Right renal cortex interstitium (tissue), 3 donors: ENCODE measurements at places on chromosomes 11 and 22.

GRCh38 chr11:60170566-60170965 lies 12.3 kb downstream of the MS4A6A start:
- no peak for DNase-seq

DNA sequence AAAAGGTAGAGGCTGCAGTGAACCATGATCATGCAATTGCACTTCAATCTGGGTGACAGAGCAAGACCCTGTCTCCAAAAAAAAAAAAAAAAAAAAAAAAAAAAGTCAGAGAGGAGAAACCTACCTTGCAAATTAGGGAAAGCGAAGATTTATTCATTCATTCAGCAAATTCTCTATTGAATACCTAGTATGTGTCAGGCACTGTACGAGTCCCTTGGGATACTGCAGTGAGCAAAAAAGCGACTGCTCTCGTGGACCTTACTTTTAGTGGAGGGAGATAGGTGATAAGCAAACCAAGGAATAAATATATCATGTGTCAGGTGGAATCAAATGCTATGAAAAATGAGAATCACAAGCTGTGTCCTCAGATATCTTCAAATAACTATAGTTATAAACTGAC lies 101.3 kb downstream of the STIM1 start:
- no peak for DNase-seq

- no peak for DNase-seq
These were observed 73.0 kb upstream of the PHF21B start for GRCh38 chr22:45082795-45083194.

- no peak for DNase-seq
These were observed 21.4 kb upstream of the AMOTL1 start for GRCh38 chr11:94746721-94747120.

- no peak for DNase-seq
These were observed 4.9 kb downstream of the HIPK3 start for GRCh38 chr11:33262011-33262645.

- DNase-seq: no peak
These were observed 26.7 kb upstream of the TOLLIP start for GRCh38 chr11:1335811-1336761.

GRCh38 chr11:72579816-72580641 lies 94.2 kb downstream of the PDE2A start:
- no peak for DNase-seq

DNA sequence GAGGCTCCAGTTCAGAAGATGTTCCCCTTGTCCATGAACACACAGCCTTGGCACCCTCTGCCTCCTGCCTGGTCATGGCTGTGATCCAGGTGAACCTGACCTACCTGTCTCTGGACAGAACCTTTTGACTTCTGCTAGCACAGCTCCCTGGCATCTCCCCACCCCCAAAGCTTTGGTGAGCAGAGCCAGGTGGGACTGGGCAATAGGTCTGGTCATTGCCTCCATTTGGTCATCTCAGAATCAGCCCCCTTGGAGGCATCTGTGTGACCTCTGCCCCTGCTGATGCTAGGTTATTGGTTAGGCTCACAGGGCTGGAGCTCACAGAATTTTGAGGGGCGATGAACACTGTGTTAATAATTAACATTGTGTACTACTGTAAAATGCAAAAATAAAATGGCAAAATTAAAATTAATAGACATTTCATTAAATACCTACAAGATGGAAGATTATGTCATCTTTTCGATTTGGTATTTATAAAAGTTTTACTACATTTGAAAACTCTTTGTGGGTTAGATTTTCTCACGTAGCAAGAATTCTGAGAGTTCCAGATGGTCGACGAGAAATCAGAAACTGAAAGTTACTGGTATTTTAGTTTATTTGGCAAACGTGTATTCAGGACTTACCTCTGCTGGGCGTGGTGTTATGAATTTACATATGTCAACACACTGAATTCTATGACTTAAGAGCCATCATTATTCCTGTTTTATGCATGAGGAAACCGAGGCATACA lies 8.3 kb upstream of the KIAA0930 start:
- no peak for DNase-seq

- DNase-seq: no peak
These were observed 540.4 kb downstream of the BUD13 start for GRCh38 chr11:116232364-116232828.

DNA sequence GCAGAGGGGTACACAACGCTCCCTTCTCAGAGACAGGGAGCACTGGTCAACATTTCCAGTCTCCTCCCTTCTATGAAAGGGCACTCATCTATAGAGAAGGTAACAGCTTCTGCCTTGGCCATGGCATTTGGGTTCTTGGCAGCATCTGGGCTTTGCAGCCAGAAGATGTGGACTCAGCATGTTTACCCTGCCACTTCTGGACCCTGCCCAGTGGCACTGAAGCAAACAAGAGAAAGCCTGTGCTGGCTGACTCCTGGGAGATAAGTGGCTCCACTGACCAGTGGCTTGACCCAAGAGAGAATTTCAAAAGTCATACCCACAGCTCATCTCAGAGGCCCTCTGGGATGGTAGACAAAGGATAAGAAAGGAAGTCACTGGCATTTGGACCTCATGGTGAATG lies 8.0 kb downstream of the CSNK2A3 start:
- DNase-seq: no peak

DNA sequence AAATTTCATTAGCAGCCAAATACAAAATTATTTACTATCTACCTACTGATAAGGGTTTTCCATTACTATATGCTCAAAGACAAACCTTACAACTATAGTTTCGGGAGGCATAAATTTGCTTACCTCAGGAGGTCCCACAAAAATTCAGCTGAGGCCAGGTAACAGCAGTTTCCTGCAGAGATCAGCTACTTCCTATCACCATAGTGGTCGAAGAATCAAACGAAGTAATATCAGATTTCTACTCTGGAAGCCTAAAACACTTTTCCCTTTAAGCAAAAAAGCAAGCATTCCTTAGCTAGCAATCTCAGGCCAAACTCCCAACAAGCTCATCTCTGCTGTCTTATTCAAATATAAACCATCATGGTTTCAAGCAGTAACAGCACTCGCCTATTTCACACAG lies 3.1 kb downstream of the NAP1L4 start:
- DNase-seq: no peak

DNA sequence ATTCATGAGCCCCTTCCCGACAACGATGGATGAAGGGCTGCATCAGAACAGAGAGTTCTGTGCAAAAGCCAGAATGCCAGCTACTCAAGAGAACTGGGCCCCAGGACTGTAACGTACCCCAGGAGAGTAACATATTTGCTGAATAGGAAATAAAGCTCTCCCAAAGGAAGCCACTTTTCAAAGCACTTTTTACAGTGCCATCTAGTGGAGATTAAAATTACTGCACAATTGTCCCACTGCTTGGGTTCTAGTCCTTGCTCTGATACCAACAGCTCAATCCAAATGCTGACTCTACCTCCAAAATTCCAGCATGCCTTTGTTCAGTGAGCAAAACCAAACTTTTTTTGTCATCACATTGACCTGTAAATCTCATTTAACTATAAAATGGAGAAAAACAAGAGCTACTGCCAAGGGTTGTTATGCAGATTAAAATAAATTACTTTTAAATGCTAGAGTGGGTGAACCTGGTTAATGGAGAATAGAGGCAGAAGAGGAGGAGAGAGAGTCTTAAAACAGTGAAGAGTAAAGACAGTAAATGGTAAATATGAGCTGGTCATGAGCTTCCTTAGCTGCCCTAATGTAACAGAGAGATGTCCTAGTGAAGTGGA lies 87.6 kb upstream of the FSHB start:
- peak; percentile 10 for DNase-seq

DNA sequence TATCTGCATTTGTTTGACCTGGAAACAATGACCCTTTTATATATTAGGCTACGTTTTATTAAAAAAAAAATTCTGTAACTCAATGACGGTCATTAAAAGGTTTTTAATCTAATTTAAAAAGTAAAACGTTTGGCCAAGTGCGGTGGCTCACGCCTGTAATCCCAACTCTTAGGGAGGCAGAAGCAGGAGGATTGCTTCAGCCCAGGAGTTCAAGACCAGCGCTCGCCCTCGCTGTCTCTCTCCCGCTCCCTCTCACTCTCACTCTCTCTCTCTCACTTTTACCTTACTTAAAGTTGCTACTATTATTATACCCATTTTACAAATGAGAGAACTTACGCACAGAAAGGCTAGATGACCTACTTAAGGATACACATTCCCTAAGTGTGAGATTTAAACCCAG lies 814 bp upstream of the NARS2 start:
- DNase-seq: no peak

- no peak for DNase-seq
These were observed 2.9 kb upstream of the MGAT3 start for GRCh38 chr22:39453765-39454378.

DNA sequence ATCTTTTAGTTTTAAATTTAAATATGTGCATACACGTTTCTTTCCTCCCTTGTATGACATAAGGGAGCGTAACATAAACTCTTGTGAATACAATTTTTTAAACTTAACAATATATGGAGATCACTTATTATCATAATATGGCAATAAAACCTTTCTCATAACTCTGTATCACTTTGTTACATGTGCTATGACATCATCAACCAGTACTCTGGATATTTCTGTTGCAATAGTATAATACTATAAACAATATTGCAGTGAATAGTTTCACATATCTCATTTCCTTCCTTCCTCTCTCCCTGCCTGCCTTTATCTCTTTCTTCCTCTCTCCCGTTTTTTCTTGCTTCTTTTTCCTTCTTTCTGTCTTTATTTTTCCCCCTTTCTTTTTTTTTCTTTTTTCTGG lies 1278.0 kb upstream of the CNTN5 start:
- DNase-seq: no peak

DNA sequence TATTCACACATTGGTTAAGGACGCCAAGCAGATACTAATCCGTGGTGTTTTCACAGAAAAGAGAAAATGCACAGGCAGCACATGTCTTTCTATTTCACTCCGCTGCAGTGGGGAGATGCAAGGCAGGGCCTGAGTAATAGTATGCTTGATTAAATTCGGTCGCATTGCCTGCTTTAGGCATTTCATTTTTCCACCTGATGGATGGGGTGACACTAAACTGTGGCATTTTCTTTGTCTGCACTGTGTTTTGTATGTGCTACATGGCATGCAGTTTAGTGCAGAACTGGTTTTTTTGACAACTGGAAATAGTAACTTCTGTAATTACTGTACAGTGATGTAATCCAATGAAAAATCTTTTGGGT lies 94.9 kb downstream of the SLC17A6 start:
- DNase-seq: no peak

GRCh38 chr11:12897390-12897789 lies 111.7 kb upstream of the RASSF10 start:
- no peak for DNase-seq

DNA sequence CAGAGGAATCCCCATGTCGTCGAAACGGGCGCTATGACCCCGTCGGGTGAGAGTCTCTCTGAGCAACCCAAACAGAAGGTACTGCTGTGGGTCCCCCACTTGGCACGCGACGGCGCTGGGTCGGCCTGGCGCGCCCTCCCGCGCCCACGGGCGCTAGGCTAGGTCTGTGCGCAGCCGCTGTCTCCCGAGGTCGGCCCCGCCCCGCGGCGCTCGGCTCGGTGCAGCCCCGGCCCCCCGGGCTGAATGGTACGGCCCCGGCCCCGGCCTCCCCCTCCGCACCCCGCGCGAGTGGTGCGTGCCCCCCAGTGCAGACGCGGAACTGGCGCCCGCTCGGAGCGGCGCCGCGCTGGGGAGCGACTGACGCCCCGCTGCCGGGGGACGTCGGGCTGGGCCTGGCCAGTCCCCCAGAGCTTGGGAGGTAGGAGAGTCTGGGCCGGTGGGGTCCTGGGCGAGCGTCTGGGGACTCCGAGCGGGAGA lies at the start of gene MADD:
Gene MADD, plus strand, starts transcription at position 305 of the 477 bp plus-strand sequence.
- DNase-seq: no peak

GRCh38 chr22:42961810-42962209 lies 53.1 kb downstream of the PACSIN2 start:
- no peak for DNase-seq

DNA sequence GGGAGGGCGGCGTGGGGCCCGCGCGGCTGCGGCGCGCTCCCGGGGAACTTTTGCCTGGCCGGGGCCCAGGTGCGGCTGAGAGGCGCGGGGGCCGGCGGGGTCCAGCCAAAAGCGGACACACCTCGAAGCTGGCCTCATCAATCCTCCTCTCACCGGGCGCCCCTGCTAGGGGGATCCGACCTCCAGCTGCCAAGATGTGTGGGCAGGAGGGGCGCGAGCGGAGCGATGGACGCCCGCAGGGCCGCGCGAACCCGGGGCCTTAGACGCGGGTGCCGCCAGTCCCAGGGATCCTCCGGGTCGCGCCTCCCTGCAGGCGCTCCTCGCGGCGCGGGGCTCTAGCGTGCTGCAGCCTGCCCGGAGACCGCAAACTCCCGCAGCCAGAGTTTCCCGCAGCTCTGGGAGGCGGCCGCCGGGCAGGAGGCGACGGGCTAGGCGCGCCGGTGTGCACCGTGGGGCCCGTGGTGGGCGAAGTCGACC lies 785 bp downstream of the IGSF9B start:
- DNase-seq: no peak

DNA sequence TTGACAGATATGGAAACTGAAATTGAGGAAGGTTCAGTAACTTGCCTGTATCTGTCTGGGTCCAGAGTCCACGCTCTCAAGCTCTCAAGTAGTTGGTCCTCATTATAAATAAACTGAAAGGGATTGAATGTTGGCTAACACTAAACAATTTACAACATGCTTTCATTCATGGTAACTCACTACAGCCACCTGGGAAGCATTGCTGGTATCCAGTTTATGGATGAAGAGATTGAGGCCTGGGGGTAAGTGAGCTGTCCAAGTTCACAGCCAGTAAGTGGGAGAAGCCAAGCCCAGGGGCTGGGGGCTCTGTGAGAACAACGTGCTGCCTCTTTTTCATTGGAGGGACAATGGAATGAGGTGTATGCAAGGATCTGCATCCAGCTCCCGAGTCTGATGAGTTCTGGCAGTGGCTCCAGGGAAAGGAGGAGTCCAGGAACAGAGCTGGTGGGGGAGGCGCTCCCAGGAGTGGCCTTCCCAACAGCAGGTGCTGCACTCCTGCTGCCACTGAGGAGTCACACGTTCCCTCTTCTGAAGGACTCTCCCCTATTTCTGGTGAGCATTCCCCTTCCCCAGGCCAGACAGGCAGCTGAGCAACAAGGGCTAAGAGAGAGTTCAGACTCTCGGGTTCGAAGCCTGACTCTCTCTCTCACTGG lies 175.8 kb downstream of the CSNK2A3 start:
- DNase-seq: no peak

DNA sequence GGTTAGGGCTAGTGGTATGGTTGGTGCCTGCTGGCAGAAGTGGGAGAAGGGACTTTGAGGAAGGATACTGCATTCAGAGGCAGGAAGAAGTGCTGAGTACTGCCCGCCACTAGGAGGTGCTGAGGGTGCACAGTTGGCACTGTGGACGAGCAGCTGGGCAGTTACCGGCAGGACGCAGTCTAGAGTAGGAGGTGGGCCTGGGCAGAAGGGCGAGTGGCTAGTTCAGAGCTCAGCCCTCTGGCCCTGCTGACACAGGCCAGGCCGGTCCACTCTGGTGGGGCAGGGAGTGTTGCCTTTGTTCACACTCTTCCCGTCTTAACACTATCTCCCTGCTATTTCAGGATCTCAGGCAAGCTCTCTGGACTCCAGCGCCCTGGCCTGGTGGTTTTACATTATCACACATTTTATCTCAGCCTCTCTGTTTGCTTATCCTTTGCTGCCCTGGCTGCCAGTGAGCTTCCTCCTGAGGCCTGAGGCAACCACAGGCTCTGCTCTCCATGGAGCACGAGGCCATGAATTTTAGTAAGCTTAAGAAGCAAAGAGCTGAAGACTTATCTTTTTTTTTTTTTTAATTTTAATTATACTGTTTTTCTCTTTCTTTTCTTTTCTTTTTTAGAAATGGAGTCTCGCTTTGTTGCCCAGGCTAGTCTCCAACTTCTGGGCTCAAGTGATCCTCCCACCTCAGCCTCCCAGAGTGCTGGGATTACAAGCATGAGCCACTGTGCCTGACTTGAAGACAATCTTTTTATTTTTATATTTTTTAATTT lies 26.9 kb downstream of the SNAP29 start:
- no peak for DNase-seq
